ENCODE measurements at places on chromosomes 13 and 19.
A peak's percentile ranks its signal among the peaks of the same experiment; 100 is the strongest.

DNA sequence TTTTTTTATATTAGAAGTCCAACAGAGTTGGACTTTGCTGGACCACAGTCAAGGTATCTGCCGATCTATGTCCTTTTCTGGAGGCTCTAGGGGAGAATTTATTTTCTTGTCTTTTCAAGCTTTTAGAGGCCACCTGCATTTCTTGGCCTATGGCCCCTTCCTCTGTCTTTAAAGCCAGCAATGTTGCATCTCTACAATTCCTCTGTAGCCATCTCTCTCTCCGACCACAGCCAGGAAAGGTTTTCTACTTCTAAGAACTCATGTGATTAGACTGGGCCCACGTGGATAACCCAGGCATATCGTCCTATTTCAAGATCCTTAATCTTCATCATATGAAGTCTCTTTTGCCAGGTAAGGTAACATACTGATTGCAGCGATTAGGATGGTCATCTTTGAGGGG lies 43.5 kb upstream of the RGCC start:
- no peak for ATAC-seq

DNA sequence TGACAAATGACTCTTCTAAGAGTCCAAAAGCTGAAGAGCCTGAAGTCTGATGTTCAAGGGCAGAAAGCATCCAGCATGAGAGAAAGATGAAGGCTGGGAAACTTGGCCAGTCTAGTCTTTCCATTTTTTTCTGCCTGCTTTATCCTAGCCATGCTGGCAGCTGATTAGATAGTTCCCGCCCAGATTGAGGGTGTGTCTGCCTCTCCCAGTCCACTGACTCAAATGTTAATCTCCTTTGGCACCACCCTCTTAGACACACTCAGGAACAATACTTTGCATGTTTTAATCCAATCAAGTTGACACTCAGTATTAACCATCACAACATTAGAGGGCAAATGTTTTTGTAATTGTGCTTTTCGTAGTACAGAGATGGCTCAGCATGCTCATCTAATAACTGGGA lies 267.5 kb upstream of the KLHL1 start:
- peak; percentile 57 for ATAC-seq

GRCh38 chr19:8361921-8362793 lies 1.8 kb upstream of the ANGPTL4 start:
- ATAC-seq = peak; percentile 72

DNA sequence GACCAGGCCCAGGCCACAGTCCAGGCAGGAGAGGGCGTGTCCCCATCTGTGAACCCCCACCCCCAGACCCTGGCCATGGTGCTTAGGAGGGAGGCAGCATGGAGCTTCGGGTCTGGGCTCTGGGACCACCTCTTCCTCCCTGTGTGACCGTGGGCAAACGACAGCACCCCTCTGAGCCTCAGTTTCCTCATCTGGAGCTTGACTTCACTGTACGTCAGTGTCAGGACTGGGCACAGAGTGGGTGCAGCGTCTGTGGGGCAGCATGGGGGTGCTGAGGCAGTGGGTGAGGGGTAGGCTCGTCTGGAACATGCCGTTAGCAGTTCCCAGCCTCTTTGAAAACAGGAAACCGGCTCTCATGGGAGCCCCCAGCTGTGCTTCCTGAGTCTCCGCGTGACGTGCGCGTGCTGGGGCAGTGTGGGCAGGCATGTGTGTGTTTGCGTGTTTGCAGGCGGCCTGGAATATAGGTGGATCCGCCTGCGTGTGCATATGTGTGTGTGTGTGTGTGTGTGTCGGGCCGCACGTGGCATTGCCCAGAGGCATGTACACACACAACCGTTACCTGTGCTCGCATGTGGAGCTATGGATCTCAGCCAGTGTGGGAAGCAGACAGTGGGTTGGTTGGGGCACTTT lies 15.8 kb downstream of the ARRDC2 start:
- ATAC-seq = no peak

DNA sequence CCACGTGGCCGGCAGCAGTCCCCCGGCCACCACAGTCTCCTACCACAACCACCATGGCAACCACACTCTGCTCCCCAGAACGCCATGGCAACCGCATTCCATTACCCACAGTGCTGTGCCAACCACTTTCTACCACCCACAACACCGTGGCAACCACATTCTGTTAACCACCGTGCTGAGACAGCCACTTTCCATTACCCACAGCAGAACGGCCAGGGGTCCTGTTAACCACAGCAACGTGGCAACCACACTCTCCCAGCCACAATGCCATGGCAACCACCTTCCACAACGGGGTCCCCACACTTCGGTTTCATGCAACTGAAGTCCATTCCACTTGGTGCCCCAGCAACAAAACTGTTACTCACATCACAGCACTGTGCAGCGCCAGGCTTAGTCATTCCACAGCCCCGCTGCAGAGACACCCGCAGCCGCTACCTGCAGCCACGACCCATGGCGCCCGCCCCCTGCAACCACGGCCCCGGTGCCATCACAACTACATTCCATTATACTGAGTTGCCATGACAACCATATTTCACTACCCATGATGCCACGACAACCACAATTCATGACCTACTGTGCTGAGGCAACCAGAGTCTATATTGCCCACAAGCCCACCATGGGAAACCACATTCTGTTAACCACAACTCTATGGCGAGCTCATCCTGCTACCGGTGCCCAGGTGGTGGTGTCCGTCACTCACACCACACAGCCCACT lies 10.0 kb downstream of the DPF1 start:
- peak; percentile 2 for ATAC-seq

- ATAC-seq = no peak
Observed at GRCh38 chr19:35641515-35642151, at the start of gene ETV2. Gene ETV2, plus strand, starts transcription at chr19:35641745. Its CDS starts 716 bp downstream, at chr19:35642461.

- ATAC-seq = no peak
Observed at GRCh38 chr13:103812971-103813370, 746.8 kb upstream of the SLC10A2 start.

DNA sequence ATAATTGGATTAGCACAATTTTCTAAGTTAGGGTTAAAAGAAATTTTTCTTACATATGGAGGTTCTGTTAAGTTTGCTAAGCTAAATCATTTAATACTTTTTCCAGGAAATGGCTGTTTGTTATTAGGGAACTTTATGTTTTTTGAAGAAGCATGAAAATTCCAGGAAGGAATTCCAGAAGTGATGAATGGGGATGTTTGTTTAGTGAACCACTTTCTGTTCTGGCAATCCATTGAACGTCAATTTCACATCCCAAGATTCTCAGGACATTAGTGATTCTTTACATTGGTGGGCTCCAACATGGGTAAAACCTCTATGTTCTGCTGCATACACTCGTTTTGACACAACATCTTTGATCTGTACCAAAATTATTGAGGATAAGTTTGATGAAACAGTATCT lies 534.4 kb downstream of the IRS2 start:
- no peak for ATAC-seq

GRCh38 chr19:41123716-41124294 lies 9.6 kb downstream of the CYP2F1 start:
- ATAC-seq = no peak

DNA sequence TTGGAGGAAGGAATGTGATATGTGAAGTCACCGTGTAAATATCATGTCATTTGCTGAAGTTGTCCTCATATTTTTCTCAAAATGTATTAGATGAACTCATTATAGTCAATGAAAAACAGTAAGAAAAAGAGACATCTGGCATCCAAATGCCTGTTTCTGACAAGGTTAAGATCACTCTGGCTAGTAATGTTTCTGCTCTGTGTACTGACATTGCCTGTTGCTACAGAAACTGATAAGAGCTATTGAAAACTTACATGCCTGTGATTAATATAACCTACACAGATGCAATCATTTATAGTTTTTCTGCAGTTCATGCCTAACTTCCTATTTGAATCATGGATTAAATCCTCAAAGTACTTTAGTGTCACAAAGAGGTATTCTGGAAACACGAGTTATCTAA lies 249.8 kb downstream of the NBEA start:
- ATAC-seq = no peak

DNA sequence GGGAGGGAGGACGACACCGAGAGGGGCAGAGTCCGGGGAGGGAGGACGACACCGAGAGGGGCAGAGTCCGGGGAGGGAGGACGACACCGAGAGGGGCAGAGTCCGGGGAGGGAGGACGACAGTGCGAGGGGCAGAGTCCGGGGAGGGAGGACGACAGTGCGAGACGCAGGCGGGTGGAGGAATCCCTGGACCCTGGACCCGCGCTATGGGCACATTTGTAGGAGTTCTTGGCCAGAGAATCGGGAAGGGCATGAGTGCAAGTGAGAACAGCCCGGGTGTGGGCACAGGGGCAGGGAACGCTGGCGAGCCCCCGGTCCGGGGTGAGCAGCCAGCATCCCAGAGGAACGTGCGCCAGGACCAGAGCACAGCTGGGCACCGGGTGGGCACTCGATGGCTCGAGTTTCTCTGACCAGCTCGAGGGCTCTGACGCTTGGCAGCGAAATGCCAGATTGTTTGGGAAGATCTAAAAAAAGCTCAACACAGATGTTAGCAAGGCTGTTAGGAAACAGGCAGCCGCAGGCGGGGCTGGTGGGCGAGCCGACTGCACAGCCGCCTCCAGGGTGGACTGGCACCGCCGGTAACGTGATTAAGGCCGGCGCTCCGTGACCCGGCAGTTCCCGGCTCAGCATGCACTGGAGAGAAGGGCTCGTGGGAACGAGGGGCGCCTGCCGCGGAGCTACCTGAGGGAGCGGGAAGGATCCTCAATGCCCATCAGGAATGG lies 17.9 kb upstream of the C2CD4C start:
- ATAC-seq = no peak

GRCh38 chr19:32318884-32319520 lies 26.4 kb upstream of the ZNF507 start:
- peak; percentile 71 for ATAC-seq
